ENCODE measurements at places on chromosomes 2 and 18.

DNA sequence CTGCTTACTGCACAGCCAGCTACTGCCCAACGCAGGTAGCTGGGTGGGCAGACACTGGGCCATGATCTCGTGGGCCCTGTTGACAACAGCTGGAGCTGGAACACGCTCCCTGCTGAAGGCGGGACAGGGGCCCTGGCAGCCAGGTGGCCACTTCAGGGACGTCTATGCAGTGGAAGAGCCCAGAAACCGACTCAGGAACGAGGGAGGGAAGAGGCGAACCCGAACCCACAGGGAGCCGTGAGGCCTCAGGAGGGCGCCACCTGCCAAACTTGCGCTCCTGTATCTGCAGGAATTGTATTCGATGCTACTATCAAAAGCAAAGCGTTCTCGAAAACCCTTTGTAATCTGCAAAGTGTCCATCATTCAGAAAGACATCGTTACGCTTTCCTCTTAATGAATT, 198.4 kb downstream of the EIPR1 start:
- H3K27me3 ChIP-seq: no peaks in the 10 kb centered on the region
- H3K27ac ChIP-seq: no peak overlapping the region
- no peak for DNase-seq
- peaks cover 2% of the 10 kb centered on the region for H3K36me3 ChIP-seq

- peaks cover 4% of the 10 kb centered on the region for H3K27me3 ChIP-seq
- no peak for DNase-seq
- H3K4me1 ChIP-seq: no peaks in the 10 kb centered on the region
- H3K4me3 ChIP-seq: no peak overlapping the region
- no peak overlapping the region for H3K27ac ChIP-seq
These were observed 140.9 kb upstream of the XPO1 start for GRCh38 chr2:61679096-61679495.

DNA sequence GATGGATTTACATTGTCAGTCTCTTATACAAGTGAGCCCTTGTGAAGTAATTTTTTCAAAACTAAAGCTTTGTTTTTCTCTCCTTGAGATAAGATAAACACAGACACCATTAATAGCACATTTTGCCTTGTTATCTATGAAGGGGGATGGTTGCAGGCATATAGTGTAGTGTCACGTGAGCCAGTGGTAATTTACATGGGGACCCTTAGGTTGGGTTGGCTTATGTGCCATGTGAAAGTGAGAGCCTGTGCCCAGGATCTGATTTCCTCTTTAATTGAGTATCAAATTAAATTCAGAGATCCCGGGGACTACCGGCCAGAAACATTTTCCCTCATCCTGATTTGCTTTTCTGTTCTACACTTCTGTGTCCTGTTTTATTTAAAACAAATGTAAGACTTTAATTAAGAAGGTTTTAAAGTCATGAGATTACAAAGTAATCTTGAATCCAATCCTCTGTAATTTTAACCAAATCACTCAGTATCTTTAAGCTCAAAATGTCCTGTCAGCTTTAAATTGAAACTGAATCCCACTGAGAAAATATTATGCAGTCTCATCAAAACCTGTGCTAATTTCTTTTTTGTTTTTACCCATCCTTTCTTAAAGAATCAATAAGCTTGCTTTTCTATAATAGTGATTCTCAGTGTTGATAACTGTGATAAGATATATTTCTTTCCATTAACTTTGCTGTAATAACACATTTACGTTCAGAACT, 63.8 kb downstream of the PTPRM start:
- no peak overlapping the region for H3K4me3 ChIP-seq
- H3K27ac ChIP-seq: no peak overlapping the region
- H3K4me1 ChIP-seq: no peaks in the 10 kb centered on the region
- H3K36me3 ChIP-seq: no peaks in the 10 kb centered on the region

DNA sequence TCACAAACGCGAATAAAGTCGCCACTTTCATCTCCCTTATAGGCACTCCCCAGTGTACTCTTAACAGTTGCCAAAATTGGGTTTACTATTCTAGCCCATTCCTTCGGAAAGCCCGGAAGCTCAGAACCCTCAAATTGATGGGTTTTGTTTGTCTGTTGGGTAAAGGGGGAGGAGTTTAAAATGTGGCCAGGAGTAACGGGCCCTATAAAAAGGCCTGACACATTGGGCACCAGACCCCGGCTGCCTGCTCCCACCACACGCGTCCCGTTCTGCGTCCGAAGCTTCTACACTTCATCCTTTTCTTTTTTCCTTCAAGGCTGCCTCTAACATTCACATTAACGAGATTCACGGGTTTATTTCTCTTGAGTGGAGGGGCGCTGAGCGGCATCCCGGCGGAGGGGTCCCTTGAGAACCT, 837 bp downstream of the NHEJ1 start:
- no peak for DNase-seq
- peaks cover 11% of the 10 kb centered on the region for H3K36me3 ChIP-seq
- H3K27ac ChIP-seq: peak overlapping the region; percentile 96
- no peaks in the 10 kb centered on the region for H3K27me3 ChIP-seq

DNA sequence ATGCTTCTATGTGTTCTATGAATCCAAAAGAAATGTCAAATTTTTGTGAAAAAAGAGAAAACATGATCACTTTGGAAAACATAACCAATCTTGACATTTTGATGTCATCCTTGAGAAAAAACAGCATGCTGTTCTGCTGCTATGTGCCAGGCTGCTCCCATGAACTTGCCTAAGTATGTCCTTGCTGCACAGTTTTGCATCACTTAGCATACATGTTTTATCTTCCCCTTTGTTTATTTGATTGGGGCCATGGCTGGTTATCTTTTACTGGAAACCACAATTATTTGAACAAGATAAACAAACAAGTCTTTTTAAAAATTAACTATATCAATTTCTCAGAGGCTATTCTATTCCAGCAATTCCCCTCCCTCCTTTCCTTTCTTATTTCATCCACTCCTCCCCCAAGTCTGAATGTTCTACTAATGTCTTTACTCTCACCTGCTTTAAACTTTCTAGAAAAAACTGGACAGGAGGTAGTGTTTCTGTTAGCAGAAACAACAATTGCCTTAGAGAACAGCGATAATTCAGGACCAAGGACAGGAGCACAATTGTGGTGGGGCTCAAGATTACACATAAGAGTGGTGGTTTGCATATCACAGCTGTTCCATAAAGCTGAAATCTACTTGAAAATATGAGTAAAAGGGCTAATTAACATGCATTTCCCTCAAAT, 6.7 kb downstream of the AOX1 start:
- no peak overlapping the region for H3K27ac ChIP-seq
- no peak overlapping the region for H3K4me3 ChIP-seq
- H3K27me3 ChIP-seq: peaks cover 26% of the 10 kb centered on the region
- no peaks in the 10 kb centered on the region for H3K36me3 ChIP-seq
- DNase-seq: no peak
- H3K4me1 ChIP-seq: peaks cover 2% of the 10 kb centered on the region

- H3K4me1 ChIP-seq: peaks cover 2% of the 10 kb centered on the region
- H3K36me3 ChIP-seq: peaks cover 47% of the 10 kb centered on the region
- no peak overlapping the region for H3K27ac ChIP-seq
- DNase-seq: no peak
These were observed 62.0 kb downstream of the MBD2 start for GRCh38 chr18:54162431-54162830.

GRCh38 chr2:6793371-6793770, 72.3 kb downstream of the CMPK2 start:
- DNase-seq: no peak
- no peaks in the 10 kb centered on the region for H3K4me1 ChIP-seq
- H3K27me3 ChIP-seq: peaks cover 19% of the 10 kb centered on the region

DNA sequence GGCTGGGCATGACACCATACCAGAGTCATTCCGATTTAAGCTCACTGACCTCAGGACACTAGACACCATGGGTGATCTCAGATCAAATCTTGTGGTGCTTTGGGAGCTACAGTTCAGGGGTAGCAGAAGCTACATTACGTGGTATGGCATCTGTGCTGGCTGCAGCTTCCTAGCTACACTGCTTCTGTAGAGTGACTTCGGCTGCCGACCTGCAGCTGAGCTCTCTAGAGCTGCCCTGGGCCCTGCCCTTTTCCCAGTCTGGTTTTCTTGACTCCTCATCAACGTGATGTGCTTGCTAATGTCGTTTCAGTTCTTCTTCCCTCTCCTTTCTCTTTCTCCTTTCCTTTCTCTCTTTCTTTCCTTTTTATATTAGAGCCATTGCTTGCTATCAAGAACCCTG, 100.2 kb downstream of the AP1S3 start:
- no peaks in the 10 kb centered on the region for H3K4me1 ChIP-seq
- no peaks in the 10 kb centered on the region for H3K36me3 ChIP-seq
- DNase-seq: no peak
- no peak overlapping the region for H3K27ac ChIP-seq
- peaks cover 17% of the 10 kb centered on the region for H3K27me3 ChIP-seq

DNA sequence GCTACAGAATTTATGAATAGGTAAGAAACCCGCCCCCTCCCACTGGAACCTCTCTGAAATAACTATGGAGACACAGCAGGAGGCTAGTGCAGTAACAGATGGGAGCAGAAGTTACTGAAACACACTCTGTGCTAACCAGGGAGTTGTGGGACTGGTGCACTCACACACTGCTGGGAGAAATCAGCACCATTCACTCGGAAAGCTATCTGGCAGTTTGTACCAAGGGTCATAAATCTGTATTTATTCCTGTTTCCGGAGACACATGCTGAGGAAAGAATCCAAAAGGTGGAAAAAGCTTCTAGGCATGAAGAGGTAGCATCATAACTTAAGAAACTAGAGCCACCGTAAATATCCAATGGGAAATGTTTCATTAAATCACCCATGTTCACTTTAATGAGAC, 39.9 kb downstream of the TGFA start:
- peaks cover 14% of the 10 kb centered on the region for H3K4me1 ChIP-seq
- no peak overlapping the region for H3K4me3 ChIP-seq
- DNase-seq: no peak
- H3K27me3 ChIP-seq: no peaks in the 10 kb centered on the region

GRCh38 chr2:53473775-53474311, 293.8 kb upstream of the CHAC2 start:
- no peaks in the 10 kb centered on the region for H3K36me3 ChIP-seq
- no peak overlapping the region for H3K27ac ChIP-seq
- no peaks in the 10 kb centered on the region for H3K4me1 ChIP-seq
- H3K27me3 ChIP-seq: no peaks in the 10 kb centered on the region
- no peak overlapping the region for H3K4me3 ChIP-seq

DNA sequence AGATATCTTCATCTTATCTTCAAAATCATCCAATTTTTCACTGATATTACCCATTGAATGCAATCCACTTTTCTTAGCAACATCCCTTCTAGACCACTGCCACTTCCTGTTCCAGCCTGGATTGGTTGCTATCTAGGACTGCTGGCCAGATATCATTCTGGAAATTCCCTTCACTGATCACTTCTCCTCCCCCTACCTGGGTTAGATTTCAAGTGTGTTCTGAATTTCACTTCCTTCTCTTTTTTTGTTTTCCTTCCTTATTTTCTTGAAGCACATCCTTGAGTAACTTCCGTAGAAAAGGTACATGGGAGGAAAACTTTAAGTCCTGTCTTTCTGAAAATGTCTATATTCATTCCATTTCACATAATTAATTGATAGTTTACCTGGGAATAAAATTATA, 82.0 kb upstream of the IL1R2 start:
- H3K27ac ChIP-seq: no peak overlapping the region
- H3K36me3 ChIP-seq: peaks cover 10% of the 10 kb centered on the region
- H3K27me3 ChIP-seq: peaks cover 8% of the 10 kb centered on the region
- H3K4me3 ChIP-seq: no peak overlapping the region
- H3K4me1 ChIP-seq: peaks cover 4% of the 10 kb centered on the region

DNA sequence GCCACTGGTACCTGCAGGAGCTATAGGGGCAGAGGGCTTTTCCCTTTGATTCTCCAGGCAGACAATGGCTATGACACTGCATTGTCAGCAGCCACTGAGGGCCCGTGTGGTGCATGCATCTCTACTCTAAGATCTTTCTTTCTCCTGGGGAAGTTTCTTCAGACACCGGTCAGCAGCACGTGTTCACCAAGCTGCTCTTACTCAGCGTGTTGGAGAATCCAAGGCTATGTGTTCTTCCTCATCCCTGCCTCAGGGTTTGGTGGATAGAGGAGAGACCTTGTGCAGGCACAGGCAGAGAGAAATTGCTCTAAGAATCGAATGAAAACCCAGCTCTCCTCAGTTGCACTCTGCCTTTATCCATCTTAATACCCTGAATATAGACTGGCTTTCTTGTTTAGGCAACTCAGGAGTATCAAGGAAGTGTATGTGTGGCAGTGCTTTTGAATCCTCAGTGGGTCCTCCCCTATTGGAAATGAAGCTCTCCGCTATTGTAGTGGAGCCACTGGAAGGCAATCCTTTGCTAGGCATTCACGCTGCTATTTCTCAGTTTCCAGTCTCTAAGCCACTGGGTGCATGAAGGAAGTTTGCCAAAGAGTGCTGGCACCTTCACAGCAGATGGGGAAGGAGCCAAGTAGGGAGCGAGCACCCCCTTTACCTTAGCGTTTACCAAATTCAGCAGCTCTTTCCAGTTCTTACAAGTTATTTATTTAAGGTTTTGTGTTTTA, 86.9 kb upstream of the EML6 start:
- no peak for DNase-seq
- peaks cover 22% of the 10 kb centered on the region for H3K4me1 ChIP-seq
- H3K36me3 ChIP-seq: peaks cover 39% of the 10 kb centered on the region

DNA sequence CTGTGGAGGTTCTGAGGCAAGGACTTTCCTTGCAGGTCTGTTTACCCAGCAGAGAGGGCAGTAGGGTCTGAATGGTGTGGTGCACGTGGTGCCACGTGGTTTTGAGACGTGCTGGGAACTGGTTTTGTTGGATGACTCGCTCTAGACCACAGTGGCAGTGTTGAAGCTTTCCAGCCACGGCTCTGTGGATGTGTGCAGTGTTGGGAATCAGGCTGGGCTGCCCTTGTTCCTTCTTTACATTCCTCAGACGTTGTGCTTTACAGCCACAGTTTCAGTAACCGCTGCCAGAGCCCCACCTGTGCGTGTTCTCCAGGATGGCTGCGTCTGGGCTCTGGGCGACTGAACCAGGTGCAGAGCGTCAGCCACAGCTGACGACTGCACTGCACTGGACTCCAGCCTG, 8.2 kb downstream of the CTDP1 start:
- no peaks in the 10 kb centered on the region for H3K27me3 ChIP-seq
- H3K4me3 ChIP-seq: no peak overlapping the region
- no peak overlapping the region for H3K27ac ChIP-seq
- H3K4me1 ChIP-seq: peaks cover 46% of the 10 kb centered on the region
- H3K36me3 ChIP-seq: peaks cover 15% of the 10 kb centered on the region

GRCh38 chr2:181308766-181309515, 148.2 kb upstream of the ITGA4 start:
- peak overlapping the region; percentile 75 for H3K4me3 ChIP-seq
- peaks cover 68% of the 10 kb centered on the region for H3K4me1 ChIP-seq
- H3K27me3 ChIP-seq: no peaks in the 10 kb centered on the region
- peak overlapping the region; percentile 96 for H3K27ac ChIP-seq
- no peak for DNase-seq

DNA sequence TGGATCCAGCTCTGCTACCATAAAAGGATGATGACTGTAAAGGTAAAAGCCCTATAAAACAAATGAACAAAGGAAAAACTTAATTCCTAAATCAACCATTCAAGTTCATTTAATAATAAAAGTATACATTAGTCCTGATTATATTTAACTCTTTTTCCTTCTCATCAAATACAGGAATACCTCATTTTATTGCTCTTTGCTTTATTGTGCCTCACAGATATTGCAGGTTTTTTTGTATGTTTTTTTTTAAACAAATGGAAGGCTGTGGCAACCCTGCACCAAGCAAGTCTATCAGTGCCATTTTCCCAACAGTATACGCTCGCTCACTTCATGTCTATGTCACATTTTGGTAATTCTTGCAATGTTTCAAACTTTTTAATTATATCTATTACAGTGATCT, 38.2 kb downstream of the USP37 start:
- DNase-seq: no peak
- no peak overlapping the region for H3K27ac ChIP-seq
- no peak overlapping the region for H3K4me3 ChIP-seq
- H3K27me3 ChIP-seq: no peaks in the 10 kb centered on the region

- no peak for DNase-seq
- H3K4me1 ChIP-seq: peaks cover 2% of the 10 kb centered on the region
- H3K36me3 ChIP-seq: no peaks in the 10 kb centered on the region
- no peak overlapping the region for H3K4me3 ChIP-seq
These were observed 34.4 kb downstream of the YPEL5 start for GRCh38 chr2:30181176-30181575.

All from activated naive CD8-positive, alpha-beta T cell treated with anti-CD3 and anti-CD28 coated beads, Interleukin-2, amount 10 ng/mL, durations not matched to agents 7 days and 5 days (primary cell).